ENCODE measurements at places on chromosomes 3 and 15. TPM values are rescaled to one million over a fixed set of nuclear protein-coding genes. Genes with fewer than 3 reads are reported as not detected.

- H3K36me3 ChIP-seq: no peaks in the 10 kb centered on the region
- no peak for DNase-seq
- no peaks in the 10 kb centered on the region for H3K4me1 ChIP-seq
- no peak overlapping the region for H3K27ac ChIP-seq
These were observed 32.9 kb downstream of the PLCH1 start for GRCh38 chr3:155712008-155712407.

DNA sequence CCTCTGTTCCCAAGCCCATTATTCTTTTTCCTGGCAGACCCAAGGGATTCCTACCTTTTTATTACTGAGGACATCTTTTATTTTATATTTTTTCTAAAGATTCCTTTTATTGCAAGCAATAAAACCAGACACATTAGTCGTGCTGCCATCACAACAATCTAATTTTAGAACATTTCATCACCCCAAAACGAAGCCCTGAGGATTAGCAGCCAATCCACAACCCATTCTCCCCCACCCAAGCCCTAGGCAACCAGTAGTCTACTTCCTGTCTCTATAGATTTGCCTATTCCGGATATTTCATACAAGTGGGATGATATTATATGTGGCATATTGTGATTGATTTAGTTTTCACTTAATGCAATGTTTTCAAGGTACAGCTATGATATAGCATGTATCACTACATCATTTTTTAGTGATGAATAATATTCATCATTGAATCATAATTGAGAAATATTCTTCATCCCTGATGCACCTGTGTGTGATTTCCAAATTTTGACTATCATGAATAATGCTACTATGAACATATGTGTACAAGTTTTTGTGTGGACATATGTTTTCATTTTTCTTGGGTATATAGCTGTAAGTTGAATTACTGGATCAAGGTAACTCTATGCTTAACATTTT, 65.7 kb downstream of the IL1RAP start:
- peaks cover 7% of the 10 kb centered on the region for H3K4me1 ChIP-seq
- no peaks in the 10 kb centered on the region for H3K27me3 ChIP-seq

GRCh38 chr3:101262393-101263240, 57.8 kb downstream of the IMPG2 start:
- no peak overlapping the region for H3K27ac ChIP-seq
- no peak overlapping the region for H3K4me3 ChIP-seq
- H3K27me3 ChIP-seq: no peaks in the 10 kb centered on the region
- peaks cover 3% of the 10 kb centered on the region for H3K36me3 ChIP-seq

GRCh38 chr3:143826296-143826695, 22.0 kb downstream of the SLC9A9 start:
- H3K4me1 ChIP-seq: peaks cover 40% of the 10 kb centered on the region
- no peak for DNase-seq
- peak overlapping the region; percentile 1 for H3K4me3 ChIP-seq
- H3K27me3 ChIP-seq: no peaks in the 10 kb centered on the region

Gene SLC28A1
- not detected for total RNA-seq

- H3K4me1 ChIP-seq: no peaks in the 10 kb centered on the region
- H3K4me3 ChIP-seq: no peak overlapping the region
- H3K27me3 ChIP-seq: no peaks in the 10 kb centered on the region
- DNase-seq: no peak
These were observed 239.0 kb upstream of the NAALADL2 start for GRCh38 chr3:174620138-174620537.

GRCh38 chr15:66886241-66886675, 179.1 kb upstream of the SMAD3 start:
- DNase-seq: no peak
- H3K27me3 ChIP-seq: peaks cover 42% of the 10 kb centered on the region
- H3K27ac ChIP-seq: no peak overlapping the region

Gene HIGD2B
- 0.50 TPM for total RNA-seq

Gene SLC6A6
- 68.6 TPM for total RNA-seq

Data from T-helper 17 cell (primary cell).